ENCODE measurements at places on chromosomes 1 and 21. TPM values are rescaled to one million over a fixed set of nuclear protein-coding genes. Genes with fewer than 3 reads are reported as not detected.

CNR2 gene
- total RNA-seq = 0.05 TPM

AGO3 gene
- total RNA-seq = 21.9 TPM

GJC2 gene
- 0.53 TPM for total RNA-seq

ARHGEF19 gene
- 11.1 TPM for total RNA-seq

SYT6 gene
- not detected for total RNA-seq

AGT gene
- total RNA-seq = 0.79 TPM

KRTAP10-5 gene
- total RNA-seq = not detected

LAX1 gene
- 20.4 TPM for total RNA-seq

MAGI3 gene
- 2.5 TPM for total RNA-seq

CFHR1 gene
- total RNA-seq = 0.26 TPM

SYCP1 gene
- total RNA-seq = not detected

GRCh38 chr1:104121271-104121670, 371.6 kb downstream of the AMY1C start:
- no peak for DNase-seq

DNA sequence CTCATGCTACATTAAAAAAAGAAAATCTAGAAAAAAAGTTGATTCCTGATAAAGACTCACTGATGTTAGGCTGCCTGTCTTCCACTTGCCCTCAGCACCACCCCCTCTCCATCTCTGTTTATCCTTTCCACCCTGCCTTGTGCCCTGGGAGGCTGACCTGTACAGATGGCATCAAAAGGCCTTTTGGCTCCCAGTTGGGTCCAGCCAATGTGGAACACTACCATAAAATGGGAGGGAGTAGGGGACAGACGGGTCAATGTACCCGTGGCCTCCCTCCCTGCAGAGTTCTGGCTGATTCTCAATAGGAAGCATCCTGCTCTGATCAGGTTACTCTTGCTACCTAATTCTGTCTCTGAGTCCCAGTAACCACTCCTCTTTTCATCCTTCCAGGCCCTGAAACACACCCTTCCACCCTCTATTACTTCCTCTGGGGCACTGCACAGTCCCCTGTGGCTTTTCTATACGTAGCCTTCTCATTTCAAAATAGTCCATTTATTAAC, 300.0 kb downstream of the HHIPL2 start:
- no peak for DNase-seq

GRCh38 chr1:9503001-9503675, 36.1 kb upstream of the SLC25A33 start:
- DNase-seq = no peak

- no peak for DNase-seq
Observed at GRCh38 chr1:213883618-213884017, 104.2 kb upstream of the PROX1 start.

DNA sequence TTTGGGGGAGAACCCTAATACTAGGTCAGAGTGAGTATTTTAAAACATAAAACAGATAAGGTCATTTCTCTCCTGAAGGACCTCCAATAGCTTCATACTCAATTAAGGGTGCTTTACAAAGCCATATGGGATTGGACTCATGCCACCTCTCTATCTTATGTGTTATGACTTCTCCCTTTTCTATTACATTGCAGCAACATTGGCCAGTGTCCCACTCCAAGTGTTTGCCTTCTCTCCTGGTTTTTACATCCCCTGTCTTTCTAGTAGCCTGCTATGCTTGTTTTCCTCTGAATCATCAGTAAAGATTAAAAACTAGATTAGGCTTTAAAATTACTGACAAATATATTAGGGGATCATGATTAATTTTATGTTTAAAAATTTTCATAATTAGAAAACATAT, 66.6 kb downstream of the SCMH1 start:
- no peak for DNase-seq

DNA sequence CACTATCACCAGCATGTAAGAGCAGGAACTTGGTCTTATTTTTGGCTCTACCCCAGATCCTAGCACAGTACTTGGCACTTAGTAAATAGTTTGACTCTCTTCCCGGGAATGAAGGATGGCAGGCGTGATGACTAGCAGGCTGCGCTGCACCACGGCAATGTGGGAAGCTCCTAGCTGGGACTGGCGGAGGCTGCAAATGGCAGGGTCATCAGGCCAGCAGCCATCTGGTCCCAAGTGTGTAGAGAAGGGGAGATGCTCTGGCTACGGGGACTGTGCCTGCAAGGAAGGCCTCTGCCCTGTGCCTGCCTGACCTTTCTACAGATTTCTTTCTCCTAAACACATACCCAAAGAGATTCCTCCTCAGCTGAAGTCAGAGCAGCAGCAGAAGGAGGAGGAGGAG, 95.0 kb downstream of the KCND3 start:
- DNase-seq = no peak

DNA sequence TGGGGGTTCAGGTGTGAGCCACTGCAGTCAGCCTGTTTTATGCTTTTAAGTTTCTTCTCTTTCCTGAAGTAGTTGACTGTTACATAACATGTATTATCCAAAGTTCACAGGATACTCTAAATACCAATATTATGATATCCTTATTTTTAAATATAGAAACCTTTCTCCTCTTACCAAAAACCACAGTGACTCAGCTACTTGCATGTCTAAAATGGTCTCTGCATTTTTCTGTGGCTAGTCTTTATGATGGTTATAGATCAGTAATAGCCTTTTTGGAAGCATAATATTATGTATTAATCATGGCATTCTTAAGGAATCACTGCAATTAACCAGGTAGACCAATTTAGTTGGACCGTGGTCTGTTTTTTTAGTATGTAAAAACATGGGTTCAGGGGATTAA, 210.8 kb upstream of the CACYBP start:
- no peak for DNase-seq

GRCh38 chr21:45479691-45480675, 62.3 kb downstream of the SLC19A1 start:
- DNase-seq = no peak

GRCh38 chr1:232037774-232038388, 411.3 kb downstream of the DISC1 start:
- DNase-seq = no peak

DNA sequence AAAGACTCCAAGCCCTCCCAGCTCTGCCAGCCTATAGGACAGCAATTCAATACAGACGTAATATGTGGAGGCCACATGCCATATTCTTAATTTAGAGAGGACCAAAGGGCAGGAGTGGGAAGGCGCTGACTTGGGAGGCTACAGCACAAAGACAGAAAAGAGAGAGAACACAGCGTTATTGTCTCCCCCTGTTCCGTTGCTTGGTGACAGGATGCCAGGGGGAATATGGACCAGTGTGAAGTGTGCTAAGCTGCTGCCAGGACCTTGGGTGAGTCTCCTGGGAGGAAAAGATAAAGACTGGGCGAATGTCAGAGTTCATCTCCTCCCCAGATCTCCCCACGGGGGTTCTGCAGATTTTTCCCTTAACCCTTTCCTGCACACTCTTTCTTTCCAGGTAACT, 102.1 kb upstream of the ADAR start:
- DNase-seq = no peak

DNA sequence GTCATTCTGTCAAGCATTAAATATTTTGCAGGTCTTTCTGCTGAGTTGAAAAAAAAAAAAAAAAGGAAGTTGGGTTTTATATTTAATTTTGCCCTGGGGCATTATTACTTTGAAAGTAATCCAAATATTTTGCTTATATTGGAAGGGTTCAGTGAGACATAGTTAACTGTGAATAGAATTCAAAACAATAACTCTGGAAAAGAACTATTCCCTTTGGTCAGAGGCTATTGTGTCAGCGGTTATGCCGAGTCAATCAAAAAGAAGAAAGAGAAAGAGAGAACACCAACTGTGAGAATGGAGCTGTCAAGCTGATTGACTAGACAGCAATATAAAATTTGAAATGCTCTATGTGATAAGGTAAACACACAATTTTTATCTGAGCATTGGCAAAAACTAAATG, 761.7 kb downstream of the ADGRL2 start:
- no peak for DNase-seq

DNA sequence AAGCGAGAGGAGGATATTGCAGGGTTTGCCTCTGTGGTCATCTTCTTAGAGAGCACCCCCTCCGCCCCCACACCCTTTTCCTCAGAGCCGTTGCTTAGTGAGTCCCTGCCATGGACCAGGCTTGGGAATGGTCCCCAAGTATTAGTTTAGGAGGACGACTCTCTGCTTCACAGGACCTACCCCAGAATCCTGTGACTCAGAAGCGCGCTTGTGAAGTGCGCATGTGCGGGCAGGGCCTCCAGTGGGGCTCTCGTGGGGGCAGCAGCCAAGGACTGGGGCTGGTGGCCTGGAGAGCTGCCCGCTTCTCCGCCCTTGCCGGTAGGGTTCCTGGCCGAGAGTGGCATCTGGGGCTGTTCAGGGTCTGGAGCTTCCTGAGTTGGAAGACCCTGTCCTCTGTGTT, 37.3 kb upstream of the HMGN1 start:
- DNase-seq = no peak

DNA sequence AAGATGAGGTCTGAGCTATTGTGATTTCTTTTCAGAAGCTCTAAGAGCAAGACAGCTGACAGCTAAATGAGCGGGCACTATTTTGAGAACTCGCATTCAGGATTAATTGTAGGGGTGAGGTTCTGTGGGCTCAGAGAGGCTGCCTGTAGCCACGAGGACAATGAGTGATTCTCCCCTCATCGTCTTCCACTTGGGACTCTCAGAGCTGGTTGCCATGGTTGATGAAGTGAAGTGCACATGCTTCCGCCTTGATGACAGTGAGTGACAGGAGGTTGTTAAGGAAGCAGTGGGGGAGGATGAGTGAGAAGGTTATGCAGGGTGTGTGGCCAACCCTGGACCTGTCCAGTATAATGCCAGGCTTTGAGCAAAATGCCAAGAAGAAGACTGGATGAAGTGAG, 341.7 kb downstream of the PCP4 start:
- no peak for DNase-seq

GRCh38 chr1:108027389-108027788, 62.4 kb upstream of the VAV3 start:
- no peak for DNase-seq

DNA sequence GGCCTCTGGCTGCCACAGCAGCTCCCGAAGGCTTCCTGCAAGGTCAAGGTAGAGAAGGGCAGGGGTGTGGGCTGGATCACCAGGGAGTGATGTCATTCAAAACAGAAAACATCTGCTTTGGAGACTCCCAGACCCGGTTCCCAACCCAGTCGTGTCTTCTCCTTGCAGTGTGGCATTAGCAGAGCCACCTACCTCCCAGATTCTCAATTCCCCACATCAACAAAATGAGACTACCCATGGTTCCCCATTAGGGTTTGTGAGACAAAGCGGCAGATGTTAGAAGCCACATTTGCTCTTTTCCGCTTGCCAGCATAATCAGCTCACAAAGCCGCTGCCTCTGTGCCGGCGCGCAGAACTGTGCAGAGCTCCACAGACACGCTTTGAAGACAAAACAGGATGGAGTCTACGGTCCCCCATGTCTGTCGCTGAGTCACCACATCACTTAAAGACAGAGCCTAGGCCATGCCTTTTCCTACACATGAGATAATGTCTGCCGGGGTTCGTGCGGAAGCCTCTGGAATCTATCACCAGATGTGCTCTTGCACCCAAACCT, 12.5 kb downstream of the KIF17 start:
- DNase-seq = no peak

- no peak for DNase-seq
Observed at GRCh38 chr1:209349363-209350308, 233.9 kb upstream of the CAMK1G start.

DNA sequence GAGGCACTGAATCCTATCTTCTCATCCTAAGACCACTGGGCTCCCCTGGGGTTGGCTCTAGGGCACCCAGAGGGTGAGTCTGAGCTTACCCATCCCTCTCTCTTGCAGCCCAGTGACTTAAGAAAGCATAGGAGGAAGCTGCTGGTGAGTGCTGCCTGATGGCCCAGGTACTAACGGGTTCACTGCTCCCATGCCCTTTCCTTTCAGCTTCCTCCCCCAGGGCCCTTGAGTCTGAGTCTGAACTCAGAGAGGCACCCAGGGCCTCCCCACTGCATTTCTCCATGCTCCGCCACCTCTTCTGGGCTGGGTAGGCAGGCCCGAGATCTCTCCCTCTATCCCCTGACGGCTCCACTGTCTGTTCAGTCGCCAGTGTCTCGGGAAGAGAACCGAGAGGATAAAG, 29.7 kb downstream of the PPFIA4 start:
- DNase-seq = no peak
